ENCODE measurements at places on chromosomes 6 and 20.
A peak's percentile ranks its signal among the peaks of the same experiment; 100 is the strongest.

DNA sequence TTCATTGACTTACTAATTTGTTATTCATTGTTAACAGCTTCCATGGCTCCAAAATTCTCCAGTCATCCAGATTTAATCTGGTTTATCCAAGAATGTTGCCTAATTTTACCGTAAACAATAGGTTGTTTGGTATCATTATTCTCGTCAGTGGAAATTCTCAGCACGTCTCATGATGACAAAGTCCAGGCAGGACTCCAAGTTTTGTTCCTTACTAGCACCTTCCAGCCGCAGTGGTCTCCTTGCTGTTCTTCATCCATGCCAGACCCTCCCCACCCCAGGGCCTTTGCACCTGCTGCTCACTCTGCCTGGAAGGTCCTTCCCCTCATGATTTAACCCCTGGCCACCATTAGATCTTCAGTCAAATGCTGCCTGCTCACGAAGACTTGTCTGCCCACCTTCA is 48.1 kb upstream of the NAA20 start:
- no peak for DNase-seq

- DNase-seq: peak; percentile 83
Observed at GRCh38 chr6:116200619-116201249, 53.1 kb downstream of the TSPYL4 start.

DNA sequence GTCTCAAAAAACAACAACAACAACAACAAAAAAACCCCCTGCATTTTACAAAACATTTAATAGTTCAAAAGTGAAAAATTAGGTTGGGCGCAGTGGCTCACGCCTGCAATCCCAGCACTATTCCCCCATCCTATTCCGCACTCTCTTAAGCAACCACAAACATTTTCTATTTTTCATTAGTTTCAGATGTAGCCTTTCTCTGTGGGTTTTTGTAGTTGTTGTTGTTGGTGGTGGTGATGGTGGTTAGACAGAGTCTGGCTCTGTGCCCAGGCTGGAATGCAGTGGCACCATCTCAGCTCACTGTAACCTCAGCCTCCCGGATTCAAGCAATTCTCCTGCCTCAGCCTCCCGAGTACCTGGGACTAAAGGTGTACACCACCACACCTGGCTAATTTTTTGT is 6.4 kb upstream of the GMNN start:
- DNase-seq: peak; percentile 3

DNA sequence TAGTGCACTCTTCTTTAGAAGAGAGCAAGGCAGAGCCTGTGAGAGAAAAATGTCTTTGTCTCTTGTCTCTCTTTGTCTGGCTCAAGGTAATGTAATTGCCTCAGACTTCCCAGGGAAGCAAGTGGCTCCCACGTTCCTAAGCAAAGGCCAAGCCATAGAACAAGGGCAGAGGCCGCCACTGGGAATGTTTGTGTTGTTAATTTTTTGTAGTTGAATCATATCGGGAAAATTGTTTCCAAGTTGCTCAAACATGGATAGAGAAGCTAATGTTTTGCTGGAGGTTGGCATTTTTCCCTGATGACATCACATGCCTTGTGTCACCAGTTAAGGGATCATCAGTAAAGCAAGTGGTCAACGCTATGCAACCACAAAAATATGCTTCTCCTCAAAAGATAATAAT is 211.5 kb upstream of the FOXA2 start:
- DNase-seq: peak; percentile 99

- no peak for DNase-seq
Observed at GRCh38 chr6:56230976-56231566, 16.3 kb downstream of the COL21A1 start.

- no peak for DNase-seq
Observed at GRCh38 chr6:79610306-79611009, 20.7 kb upstream of the SH3BGRL2 start.

DNA sequence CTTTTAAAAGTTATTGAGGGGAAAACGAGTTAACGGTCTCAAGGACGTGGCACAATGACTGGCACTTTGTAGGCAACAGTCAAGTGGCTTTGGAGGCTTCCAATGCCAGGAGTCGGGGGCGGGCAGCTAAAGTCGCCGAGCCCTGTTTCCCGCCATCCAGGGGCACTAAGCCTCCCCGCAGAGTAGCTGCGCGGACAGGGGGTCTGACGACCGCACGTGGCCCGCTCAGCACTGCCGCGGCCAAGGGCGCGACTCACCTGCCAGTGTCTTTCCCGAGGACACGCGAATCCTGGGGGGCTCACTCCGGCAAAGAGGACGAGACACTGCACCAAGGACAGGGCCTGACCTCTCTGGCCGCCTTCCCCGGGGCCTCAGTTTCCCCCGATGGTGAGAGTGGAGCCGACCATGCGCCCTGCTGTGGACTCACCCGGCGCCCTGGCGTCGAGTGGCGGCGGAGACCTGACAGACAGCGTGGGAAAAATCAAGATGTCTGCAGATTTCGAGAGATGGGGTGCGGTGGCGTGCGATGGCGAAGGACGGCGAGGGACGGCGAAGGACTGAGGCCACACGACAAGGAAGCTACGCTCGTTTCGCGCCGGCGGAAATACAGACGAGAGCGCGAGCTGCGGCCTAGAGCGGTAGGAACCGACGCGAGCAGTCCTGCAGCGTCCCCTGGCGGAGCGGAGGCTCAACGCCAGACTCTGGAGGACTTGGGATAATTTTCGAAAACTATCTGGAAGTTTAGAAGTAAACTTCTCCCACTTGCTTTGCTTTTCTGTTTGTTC is at the start of gene SNHG17:
TSS of gene SNHG17 (minus strand) at position 559 of the 785 bp plus-strand sequence.
- DNase-seq: peak; percentile 96

DNA sequence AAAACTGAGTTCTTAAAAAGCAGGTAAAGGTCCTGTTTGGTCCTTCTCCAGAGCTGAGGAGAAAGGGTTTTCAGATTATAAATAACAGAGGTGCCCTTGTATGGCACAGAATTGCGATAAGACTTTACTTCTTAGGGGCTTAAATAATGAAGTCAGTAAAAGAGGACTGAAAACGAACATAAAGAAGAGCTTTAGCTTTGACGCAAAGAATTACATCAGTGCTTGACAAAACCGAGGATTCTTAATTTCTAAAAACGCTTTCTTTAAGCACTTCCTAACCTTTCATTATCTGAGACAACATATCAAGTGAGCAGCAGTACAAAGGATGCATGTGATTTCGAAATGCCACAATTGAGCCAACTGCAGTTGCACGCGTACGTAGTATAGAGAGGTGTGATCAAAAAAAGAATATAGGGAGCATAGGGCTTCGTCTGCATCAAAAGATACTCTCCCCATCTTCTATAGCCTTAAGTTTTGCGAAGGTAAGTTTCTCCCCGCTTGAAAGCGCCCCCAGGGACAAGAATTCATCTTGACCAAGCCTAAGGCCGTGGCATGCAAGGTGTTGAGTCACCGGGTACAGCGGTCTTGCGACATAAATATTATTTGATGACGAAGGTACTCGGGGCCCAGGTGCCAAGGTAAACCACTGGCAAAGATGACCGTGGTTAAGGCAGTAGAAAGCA is 778 bp upstream of the LOC128125822 start:
- peak; percentile 87 for DNase-seq

DNA sequence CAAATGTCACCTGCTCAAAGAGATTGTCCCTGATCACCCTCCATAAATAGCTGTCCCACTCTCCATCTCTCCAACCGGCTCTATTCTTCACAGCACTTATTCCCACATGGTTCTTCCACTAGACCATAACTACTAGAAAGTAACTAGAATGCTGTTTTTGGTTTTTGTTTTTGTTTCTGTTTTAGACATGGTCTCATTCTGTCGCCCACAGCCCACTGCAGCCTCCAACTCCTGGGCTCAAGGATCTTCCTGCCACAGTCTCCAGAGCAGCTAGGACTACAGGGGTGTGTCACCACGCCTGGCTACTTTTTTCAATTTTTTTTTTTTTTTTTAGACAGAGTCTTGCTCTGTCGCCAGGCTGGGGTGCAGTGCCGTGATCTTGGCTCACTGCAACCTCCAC is 12.2 kb downstream of the MMP24 start:
- no peak for DNase-seq

GRCh38 chr20:57262784-57263609 is 3.4 kb downstream of the BMP7 start:
- DNase-seq: no peak

GRCh38 chr6:70196531-70196930 is 106.4 kb downstream of the COL9A1 start:
- no peak for DNase-seq

DNA sequence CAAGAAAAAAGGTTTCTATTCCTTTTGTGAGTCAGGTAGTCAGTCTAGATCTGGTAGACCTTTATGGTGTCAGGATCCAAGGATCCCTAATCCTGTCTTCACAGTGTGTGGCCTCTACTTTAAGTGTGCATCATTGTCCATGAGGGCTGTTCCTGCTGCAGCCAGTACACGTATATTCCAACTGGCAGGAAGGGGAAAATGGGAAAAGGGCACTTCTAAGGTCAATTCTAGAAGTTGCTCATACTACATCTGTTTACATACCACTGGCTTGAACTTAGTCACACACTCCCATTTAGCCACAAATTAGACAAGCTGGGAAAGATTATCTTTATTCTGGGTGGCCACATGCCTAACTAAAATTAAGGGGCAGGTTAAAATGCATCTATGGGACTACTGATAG is 9.7 kb upstream of the MMS22L start:
- DNase-seq: peak; percentile 87

- no peak for DNase-seq
Observed at GRCh38 chr20:23332467-23332866, 18.1 kb upstream of the NXT1 start.

- no peak for DNase-seq
Observed at GRCh38 chr6:28209753-28210535, 15.1 kb upstream of the ZSCAN9 start.

GRCh38 chr6:159555082-159555875 is 137.8 kb downstream of the SOD2 start:
- no peak for DNase-seq

DNA sequence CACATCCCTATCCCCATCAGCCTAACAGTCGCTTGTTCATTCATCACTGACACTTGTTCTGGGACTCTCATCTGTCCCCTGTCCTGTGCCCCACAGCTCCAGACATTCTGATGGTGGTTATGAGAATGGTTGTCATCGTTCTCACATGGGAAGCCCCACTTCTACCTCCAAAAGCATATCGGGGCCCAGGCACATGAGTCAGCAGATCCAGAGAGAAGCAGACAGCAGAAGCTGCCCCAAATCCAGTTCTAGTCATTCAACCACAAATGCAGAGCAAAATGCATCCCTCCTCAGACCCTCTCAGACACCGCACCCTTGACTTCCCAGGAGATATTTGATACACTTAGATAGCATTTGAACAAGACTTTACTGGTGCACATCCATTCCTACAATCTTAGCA is 106.0 kb downstream of the FOXF2 start:
- no peak for DNase-seq

DNA sequence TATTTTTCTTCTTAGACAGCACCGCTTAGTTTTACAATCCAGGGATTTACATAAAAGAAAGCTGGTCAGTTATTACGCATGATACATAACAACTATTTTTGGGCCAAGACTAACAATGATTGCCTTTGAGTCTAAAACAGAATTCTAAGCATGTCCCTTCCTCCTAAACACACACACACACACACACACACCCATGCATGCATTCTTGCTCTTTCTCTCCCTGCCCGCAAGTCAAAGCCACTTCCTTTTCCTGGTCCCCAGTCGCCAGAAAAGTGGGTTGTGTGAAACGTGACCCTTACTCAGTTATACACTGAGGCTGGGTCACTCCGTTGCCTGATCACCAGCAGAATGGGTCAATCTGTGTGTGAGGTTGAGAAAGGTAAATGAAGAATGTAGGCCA is 31.4 kb downstream of the FYN start:
- peak; percentile 76 for DNase-seq

DNA sequence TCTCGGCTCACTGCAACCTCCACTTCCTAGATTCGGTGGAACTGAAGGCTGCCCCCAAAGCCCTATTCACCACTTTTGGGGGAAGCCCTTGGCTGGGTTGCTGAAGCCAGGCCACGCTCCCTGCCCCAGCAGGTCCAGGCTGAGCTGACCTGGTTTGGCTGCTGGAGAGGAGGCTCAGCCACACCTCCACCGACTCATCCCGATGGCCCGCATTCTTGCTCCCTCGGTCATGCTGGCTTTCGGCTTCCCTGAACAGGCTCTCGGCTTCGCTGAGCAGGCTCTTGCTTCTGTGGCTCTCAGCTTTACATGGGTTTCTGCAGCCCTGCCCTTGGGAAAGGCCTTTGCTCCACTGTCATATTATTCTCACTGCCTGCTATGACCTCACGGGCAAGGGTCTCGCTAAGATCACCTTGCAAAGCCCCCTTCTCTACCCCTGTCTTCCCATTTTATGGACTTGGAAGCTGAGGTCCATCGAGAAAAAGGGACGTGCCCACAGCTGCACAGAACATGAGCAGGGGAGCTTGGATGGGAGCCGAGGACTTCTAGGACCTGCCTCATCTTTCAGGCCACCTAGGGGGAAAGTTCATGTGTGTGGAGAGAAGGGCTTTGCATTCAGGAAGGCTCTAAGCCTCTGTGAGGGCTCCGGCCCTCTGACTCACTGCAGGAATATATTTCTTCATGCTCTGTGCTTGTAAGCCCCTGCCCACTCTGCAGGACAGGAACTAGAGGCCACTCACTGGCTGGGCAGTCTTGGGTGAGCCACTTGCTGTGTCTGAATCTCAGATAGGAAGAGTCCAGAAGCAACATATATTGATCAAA is 15.6 kb downstream of the ARHGAP40 start:
- peak; percentile 36 for DNase-seq

DNA sequence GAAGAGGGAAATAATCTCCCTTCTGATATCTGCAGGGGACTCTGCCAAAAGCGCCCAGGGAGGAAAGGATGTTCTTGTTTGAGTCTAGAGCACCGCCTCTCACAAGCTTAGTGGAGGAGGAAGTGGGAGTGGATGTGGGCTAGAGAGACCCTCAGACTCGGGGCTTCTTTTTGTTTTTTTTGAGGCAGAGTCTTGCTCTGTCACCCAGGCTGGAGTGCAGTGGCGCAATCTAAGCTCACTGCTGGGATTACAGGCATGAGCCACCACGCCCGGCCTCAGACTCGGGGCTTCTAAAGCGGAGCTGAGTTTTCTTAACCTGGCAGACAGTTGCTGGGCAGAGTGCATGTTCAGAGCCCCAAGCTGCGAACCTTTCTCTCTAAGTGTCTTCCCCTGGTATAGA is 310.8 kb downstream of the BMP7 start:
- no peak for DNase-seq

DNA sequence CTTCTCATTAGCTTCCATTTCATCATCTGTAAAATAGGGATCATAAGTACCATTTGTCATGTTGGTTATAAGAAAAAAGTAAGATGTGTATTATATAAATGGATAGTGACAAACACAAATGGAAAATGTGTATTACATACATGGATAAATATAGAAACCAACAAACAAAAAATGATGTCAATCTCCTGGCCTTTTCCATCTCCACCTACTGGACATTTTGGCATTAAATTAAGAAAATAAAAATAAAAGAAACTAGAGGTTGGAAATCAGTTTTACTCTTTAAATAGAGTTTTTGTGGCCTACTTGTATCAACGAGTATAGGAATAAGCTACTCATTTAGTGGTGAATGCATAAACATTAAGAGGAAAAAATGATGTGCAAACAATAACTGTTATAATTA is 67.5 kb upstream of the THEMIS start:
- no peak for DNase-seq

DNA sequence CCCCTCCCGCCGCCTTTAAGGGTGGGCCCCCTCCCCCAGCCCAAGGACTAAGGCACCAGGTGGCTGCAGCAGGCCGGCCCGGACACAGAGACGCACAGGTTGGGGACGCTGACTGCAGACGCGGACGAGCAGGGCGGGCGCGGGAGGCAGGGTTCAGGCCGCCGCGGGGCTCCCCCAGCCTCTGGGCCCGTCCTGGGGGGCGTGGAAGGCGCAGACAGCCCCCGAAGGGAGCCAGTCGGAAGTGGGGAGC is 9.3 kb downstream of the DUSP15 start:
- no peak for DNase-seq
